H7 (cell line): ENCODE measurements at places on chromosomes 7 and 10.

DNA sequence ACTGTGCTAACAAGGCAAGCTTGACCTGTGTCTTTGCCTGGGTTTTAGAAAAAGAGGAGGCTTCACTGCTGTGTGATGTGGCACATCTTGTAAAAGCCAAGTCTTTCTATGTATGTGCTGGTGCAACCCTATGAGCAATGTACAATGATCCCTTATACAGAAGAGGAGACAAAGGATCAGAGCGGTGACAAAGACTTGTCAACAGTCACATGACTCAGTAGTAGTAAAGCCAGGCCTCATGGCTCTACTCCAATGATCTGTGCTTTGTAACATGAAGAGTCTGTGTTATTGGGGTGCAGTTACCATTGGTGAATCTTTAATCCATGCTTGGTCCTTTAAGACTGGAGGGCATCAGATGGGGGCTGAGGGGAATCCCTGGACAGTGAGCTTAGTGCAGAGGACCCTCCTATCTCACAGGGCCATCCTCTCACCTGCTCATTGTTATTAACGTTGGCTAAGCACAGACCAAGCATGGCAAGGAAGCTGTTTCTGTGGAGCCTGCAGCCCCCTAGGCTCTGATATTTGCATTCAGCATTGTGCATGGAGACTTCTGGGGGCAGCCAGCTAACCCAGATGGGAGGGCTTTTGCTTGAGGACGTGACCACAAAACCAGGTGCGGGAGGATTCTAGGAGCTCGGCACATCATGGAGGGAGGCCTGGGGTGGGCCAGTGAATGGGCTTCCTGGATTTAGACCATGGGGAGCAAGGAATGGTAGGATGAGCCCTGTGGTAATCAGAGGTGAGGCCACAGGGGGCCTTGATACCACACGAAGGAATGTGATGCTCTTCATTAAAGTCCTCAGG, 308.8 kb upstream of the ZNF32 start:
- DNase-seq: no peak

GRCh38 chr10:37701781-37702493, 155.5 kb downstream of the ZNF248 start:
- peak; percentile 23 for DNase-seq

- DNase-seq: no peak
These were observed 272.7 kb upstream of the VWC2 start for GRCh38 chr7:49500741-49501140.

DNA sequence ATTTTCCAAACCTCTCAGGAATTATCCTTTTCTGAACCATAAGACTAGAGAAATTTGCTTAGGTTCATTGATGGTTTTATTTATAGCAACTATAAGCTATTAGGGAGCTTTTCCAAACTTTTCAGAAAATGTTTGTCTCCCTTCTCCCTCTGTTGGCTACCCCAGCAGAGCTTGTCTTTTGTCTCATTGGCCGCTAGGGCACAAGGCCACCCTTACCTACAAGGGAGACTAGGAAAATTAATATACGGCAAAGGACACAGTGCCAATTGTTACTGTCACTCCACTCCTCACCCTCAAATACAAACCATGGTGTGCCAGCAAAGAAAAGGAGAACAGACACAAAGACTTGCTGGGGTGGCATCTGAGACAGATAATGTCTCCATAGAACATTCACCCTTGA, 471.4 kb downstream of the XPNPEP1 start:
- no peak for DNase-seq

- no peak for DNase-seq
These were observed 128.6 kb upstream of the PTPRZ1 start for GRCh38 chr7:121744319-121744718.

GRCh38 chr7:24755541-24756407, 1.5 kb downstream of the GSDME start:
- no peak for DNase-seq

- no peak for DNase-seq
These were observed 34.6 kb upstream of the PDE1C start for GRCh38 chr7:32104766-32105165.

DNA sequence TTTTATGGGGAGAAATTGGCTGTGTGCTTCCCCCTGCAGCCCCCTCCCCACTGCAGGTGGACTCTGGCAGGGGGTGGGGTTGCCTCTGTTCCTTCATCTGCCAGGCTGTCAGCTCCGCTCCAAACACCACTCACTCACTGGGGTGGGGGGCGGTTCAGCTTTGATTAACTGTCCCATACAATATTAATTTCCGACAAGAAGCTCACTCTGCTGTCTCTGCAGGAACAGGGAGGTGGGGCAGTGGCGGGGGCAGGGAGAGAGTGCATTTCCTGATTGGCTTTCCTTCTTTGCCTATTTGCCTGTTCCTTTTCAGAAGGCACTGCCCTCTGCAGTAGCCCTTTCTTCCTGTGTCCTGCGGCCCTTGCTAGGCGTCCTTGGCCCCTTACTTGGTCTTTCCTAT, 500.8 kb downstream of the PLXNA4 start:
- DNase-seq: peak; percentile 57

DNA sequence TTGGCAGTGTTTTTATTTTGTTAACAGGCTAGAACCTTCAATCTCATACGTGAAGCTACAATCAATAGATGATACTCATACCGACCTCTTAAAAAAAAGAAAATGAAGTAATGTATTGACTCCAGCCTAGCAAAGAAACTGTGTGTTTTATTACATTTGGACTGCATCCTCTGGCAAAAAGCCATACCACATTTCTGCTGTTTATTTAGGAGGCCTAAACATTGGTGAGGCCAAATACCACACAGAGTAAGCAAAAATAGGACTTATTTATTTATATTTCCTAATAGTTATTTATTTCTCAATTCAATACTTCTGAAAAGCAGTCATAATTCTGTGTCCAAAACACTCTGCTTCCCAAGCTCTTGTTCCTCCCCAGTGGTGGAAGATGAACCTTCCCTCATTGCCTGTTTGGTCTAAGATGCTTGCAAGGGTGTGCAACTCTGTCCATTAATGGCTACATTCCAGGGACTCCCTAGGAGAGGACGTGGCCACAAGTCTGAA, 398.8 kb upstream of the KLF6 start:
- DNase-seq: no peak

DNA sequence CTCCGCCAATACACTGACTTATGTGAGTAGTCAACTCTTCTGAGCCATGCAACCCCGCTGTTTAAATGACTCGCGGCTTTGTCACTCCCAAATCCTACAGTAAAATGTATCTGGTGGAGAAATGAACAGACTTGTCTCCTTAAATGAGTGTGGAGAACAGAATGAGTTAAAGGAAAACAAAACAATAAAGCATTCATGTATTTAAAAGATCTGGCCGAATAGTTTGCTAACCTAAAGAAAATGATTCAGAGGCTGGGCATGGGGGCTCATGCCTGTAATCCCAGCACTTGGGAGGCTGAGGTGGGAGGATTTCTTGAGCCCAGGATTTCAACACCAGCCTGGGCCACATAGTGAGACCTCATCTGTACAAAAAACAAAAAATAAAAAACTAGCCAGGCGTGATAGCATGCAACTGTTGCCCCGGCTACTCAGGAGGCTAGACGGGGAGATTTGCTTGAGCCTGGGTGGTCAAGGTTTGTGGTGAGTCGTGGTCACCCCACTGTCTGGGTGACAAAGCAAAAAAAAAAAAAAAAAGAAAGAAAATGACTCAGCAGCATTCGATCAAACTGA, 86.5 kb upstream of the PFKP start:
- DNase-seq: no peak

DNA sequence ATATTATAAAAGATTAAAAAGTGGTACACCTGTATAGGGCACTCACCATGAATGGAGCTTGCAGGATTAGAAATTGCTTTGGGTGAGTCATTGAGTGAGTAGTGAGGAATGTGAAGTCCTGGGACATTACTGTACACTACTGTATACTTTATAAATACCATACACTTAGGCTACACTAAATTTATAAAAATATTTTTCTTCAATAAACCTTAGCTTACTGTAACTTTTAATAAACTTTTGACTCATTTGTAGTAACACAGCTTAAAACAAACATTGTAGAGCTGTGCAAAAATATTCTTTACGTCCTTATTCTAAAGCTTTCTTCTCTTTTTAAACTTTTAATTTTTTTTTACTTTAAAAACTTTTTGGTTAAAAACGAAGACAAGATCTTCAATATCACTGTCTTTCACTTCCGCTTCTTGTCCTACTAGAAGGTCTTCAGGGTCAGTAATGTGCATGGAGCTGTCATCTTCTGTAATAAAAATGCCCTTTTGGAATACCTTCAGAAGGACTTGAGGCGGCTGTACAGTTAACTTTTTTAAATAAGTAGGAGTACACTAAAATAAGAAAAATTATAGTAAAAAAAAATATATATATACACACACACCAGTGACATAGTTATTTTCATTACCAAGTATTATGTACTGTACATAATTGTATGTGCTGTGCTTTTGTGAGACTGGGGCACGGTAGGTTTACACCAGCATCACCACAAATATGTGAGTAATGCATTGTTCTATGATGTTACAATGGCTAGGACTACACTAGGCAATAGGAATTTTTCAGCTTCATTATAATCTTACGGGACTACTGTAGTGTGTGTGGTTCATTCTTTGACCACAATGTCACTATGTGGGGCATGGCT, 3.5 kb downstream of the STK31 start:
- DNase-seq: no peak

- DNase-seq: no peak
These were observed 58.1 kb downstream of the CAV1 start for GRCh38 chr7:116582806-116583444.

DNA sequence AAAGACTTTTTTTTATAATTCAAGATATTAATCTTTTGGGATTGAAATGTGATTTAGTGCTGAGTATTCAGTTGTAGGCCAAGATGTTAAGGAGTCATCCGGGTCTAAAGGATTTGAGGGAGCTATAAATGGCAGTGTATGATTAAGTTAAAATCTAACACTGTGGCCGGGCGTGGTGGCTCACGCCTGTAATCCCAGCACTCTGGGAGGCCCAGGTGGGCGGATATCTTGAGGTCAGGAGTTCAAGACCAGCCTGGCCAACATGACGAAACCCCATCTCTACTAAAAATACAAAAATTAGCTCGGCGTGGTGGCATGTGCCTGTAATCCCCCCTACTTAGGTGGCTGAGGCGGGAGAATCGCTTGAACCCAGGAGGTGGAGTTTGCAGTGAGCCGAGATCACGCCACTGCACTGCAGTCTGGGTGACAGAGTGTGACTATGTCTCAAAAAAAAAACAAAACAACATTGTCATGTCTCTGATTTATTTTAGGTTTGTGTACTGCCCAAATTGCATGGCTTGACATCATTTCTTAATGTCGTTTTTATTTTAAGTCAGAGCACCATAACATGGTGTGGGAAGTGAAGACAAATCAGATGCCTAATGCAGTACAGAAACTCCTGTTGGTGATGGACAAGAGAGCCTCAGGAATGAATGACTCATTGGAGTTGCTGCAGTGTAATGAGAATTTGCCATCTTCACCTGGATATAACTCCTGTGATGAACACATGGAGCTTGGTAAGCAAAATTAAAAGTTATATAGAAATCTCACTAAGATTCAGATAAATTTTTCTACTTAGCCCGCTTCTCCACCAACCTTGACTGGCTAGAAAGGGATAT, 10.7 kb downstream of the HBP1 start:
- DNase-seq: no peak

DNA sequence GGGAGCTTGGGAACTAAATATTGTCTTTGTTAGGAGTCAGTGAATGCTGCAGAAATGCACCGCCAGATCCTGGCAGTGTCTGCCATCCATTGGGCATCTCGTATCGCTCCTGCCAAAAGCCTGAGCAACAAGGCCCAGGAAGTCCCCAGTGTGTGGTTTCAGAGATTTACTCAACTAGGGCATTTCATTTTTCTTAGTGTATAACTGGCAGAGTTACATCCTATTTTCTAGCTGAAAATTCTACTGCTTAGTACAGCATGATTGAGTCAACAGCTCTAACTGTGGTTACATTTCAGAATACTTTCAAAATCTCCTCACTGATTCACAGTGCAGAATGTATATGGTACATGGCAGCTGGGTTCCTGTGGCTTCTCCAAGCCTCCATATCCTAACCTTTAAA, 95.8 kb upstream of the CREB5 start:
- no peak for DNase-seq

DNA sequence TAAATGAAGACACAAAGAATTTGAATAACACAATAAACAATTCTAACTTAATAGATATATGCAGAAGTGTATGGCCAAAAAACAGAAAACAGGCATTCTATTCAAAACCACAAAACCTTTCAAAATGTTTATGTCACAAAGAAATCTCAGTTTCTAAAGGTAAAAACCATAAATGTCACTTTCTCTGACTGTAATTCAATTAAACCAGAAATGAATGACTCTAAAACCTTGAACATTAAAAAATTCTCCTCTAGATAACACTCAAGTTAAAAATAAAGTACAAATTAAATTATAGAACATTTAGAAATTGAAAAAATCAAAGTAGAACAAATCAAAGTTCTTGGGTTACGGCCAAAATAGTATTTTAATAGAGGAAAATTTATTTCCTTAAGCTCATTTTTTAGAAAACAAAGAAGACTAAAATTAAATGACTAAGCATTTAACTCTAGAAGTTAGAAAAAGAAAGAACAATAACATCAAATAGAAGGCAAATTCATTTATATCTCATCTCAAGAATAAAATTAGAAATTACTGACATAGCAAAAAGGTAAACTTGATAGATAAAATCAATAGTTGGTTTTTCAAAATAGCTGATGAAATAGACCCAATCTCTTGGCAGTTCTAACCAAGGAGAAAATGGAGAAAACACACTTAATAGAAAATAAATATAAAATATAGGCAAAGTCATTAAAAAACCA, 198.8 kb downstream of the TEX36 start:
- DNase-seq: no peak

DNA sequence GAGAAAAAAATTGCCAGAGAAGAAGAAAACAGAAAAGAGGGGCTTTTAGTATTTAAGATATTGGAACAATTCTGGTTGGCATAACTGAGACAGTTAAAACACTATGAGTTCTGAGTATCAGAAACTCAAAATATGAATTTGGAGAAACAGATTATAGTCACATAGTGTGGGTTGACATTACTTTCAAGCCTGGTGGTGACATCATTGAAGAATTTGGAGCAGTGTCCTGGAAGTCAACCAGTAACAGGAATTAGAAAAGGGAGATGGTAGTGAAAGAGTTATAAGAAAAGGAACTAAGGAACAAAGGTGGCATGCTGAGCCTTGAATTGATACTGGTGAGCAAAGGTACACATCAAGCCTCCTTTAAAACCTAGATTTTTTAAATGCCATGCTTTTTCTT, 88.2 kb downstream of the ZNF438 start:
- DNase-seq: no peak

- DNase-seq: no peak
These were observed 63.9 kb downstream of the PPP1R9A start for GRCh38 chr7:94971051-94971867.
